Amygdala (tissue), 56 donors: ENCODE measurements at places on chromosomes 6 and 20.

DNA sequence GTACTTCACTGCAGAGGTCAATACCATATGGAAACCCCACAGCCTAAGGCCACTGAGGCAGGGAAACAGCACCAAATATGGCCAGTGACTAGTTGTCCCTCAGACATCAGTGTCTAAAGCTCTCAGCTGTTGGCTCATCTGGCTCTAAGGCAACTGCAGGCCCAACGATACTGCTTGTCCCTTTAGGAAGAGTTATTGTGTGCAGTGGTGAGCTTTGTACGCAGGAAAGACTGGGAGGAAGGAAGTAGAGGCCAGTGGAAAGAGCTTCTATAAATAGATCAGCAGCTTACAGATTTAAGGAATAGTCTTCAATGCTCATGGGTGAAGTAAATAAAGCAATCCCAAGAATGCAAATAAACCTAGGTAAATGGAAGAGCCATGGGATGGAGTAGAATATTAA, 29.3 kb downstream of the DNAAF9 start:
- no peak for DNase-seq

GRCh38 chr20:8390037-8390433, 258.0 kb downstream of the PLCB1 start:
- DNase-seq = no peak

DNA sequence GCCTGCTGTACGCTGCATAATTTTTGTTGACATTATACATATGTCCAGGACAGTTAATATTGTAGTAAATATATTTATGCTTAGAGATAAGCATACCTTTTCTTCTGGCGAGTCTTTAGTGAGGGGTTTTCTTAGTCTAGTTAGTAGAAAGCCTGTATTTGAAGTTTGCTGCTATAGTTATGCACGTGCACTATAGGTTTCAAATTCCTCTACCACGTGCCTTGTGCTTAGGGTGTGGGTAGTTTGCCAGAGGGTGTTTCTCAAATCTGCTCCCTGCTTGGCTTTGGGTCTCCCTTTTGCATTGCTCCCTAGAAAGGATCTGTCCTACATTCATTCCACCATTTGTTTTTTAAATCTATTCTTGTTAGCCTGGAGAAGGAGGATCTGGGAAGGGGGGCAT, 181.4 kb upstream of the UFL1 start:
- DNase-seq = no peak

- DNase-seq = no peak
Measured at GRCh38 chr6:5904532-5904931, 102.2 kb downstream of the NRN1 start.

GRCh38 chr6:127996925-127997324, 96.1 kb upstream of the THEMIS start:
- DNase-seq = no peak

- no peak for DNase-seq
Measured at GRCh38 chr20:14523090-14523489, 185.7 kb upstream of the FLRT3 start.

DNA sequence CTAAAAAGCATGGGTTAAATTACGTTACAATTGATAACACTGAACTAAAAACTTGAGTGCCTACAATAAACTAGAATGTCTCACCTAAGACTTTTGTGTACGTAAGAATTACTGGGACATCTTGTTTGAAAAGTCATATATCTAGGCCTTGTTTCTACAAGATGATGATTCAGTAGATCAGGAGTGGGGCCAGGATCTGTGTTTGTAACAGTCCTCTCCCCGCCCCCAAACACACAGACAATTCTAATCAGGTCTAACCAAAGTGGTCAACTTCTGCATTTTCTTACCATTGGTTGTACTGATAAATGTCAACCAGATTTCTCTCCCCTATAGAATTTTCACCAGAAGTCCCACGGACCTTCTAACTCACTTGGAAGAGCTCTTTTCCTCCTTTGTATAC, 56.9 kb downstream of the RAMACL start:
- DNase-seq = no peak

DNA sequence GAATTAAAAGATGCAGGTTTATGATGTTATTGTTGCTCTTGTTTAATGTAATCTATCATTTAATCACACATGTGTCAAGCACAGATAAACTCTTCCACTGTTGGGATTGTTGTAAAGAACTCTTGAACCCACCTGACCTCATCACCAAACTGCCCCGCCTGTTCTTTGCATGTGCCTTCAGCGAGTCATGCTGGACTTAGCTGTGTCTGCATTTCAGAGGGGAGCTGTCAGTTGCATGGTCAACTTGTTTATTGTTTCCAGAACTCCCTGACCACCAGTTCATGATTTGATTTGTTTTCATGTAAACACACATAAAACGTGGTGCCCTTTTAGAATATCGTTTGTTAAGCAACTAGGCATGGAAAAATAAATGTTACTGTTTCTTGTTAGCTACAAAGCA, 93.6 kb downstream of the KHDC1L start:
- DNase-seq = no peak

- DNase-seq = no peak
Measured at GRCh38 chr6:142605922-142606485, 304.2 kb downstream of the ADGRG6 start.
